ENCODE measurements at places on chromosomes 2 and 18.

DNA sequence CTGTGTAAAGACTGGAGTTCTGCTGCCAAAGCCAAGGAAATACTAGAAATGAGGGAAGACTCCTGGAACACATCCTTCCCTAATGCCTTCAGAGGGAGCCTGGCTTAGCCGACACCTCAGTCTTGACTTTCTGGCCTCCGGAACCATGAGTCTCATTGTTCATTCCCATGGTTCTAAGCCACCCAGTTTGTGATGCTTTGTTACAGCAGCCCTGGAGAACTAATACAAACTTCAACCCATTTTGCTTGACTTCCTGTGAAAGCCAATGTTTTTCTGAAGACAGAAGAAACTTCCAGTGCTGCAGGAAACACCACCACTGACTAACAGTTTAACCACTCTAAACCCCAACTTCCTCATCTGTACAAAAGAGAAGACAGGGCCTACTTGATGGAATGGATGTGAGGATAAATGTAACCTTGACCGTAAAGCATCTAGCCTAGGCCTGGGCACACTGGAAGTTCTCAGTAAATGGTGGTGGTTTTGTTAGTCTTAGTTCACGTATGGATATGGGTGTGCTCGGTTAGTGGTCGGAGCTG is 85.9 kb upstream of the RFX8 start:
- peak; percentile 51 for DNase-seq

DNA sequence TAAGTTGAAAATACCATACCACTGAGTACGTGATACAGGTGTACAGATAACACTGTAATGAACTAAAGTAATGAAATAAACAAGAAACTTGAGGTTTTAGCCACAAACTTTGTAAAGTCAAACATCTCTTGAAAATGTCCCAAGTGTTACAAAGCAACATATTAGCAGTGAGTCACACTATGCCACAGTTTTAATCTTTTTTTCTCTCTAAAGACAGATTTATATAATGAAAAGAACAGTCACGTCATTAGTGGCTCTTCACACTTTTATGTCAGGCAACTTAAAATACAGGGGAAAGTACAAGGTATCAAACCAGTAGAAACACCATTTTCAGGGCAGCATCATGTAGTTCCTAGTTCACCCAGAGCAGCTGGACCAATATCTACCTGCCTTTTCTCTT is 42.1 kb downstream of the RAPH1 start:
- no peak for DNase-seq

DNA sequence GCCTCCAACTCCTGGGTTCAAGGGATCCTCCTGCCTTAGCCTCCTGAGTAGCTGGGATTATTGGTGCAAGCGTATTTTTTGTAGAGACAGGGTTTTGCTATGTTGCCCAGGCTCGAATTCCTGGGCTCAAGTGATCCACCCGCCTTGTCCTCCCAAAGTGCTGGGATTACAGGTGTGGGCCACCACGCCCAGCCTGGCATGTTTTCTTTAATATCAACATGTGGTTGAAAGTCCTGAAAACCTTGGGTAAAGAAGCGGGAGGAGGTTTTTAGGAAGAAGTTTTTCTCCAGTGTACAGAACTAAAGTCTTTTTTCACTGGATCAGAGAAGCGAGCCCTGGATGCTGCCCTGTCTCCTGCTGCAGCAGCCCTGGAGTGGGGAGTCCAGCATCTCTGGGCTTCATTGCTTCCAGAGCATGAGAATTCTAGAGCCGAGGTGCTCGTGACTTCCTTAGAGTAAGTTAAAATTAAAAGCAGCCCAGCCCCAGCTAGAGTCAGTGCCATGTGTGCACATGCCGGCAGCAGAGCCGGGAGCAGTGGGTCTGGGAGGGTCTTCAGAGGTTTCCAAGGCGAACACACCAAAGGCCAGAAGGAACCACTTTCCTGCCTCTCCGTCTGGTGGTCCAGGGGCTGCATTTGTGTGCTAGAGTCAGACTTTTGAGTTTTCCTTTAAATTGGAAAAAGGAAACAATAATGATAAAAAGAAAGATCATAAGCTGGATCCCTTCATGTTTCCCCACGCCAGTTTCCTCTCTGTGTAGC is 31.2 kb downstream of the ITGB1BP1 start:
- DNase-seq: no peak

- DNase-seq: no peak
Observed at GRCh38 chr2:10826026-10826425, 13.4 kb upstream of the PDIA6 start.

DNA sequence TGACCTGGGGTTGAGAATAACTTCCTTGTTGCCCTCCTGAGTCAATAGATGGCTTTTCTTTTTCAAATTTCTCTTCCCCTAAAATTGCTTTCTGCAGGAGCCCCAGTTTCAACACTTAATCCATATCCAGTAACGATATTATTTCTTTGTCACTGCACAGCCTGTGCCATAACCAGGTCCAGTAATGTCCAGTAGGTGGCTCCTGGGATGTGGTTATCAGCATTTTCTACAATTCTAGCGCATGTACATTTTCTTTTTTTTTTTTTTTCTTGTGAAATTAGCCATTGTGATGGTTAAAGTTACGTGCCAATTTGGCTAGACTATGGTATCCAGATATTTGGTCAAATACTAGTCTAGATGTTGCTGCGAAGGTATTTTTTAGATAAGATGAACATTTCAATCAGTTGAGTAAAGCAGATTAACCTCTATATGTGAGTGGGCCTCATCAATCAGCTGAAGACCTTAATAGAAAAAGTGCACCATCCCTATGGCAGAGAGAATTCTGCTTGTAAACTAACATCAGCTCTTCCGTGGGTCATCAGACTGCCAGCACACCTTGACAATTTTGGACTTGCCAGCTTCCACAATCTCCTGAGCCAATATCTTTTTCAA is 72.9 kb upstream of the SCG2 start:
- DNase-seq: peak; percentile 14

- peak; percentile 93 for DNase-seq
Observed at GRCh38 chr18:9614401-9615279, at the start of gene PPP4R1. Gene PPP4R1 (minus strand): TSS chr18:9614559. CDS start chr18:9614484, 75 bp downstream.

- DNase-seq: no peak
Observed at GRCh38 chr2:179332903-179333302, 68.3 kb upstream of the SESTD1 start.

DNA sequence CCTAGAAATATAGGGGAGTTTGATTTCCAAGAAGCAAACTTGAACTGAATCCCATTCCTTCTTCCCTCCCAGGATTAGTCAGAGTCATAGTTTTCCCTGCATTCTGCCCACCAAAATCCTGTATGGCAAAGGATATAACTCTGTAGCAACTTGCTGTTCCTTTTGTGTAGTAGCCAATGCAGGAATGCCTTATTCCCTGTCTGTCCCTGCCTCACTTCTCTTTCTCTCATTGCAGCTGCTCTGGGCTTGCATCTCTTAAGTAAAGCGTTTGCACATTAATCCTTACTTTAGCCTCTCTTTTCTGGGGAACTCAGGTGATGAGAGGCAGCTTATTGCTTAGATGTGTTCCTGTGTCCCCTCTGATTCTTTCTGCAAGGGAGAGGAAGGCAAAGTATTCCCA is 333.1 kb upstream of the VWC2L start:
- no peak for DNase-seq

DNA sequence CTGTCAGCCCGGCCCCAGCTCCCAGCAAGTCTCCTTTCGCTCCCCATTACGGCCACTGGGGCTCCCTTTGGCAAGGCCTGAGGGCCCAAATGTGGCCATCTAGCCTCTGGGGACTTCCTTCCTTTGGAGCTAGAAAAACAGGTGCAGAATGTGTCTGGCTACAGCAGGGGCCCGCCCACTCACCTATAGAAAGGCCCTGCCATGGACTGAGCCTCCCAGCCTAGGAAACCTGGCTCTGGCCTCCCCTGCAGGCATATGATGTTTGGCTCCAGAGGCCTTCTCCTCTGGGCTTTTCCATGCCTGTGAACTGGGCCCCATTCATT is 55.3 kb upstream of the ALPP start:
- DNase-seq: no peak

GRCh38 chr18:35588995-35589394 is 7.5 kb downstream of the GALNT1 start:
- DNase-seq: no peak

GRCh38 chr18:46418663-46419260 is 238.3 kb downstream of the LOXHD1 start:
- no peak for DNase-seq

DNA sequence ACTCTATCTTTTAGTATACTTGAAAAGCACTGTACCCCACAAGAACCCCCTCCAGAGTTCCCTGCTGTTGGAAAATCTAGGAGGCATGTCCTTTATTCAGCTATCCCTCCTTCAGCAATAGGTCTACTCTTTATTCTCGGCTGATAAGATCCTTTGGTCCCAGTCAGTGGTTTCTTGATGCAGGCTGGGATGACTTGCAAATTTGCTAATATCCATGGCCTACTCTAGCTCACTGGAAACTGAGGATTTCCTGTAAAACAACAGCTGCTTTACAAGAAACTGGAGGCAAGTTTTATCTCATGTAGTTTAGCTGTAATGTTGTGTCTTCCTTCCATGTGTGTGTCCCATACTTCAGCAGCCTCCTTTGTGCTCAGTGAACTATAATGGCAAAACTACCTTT is 183.9 kb upstream of the SCN7A start:
- DNase-seq: no peak

DNA sequence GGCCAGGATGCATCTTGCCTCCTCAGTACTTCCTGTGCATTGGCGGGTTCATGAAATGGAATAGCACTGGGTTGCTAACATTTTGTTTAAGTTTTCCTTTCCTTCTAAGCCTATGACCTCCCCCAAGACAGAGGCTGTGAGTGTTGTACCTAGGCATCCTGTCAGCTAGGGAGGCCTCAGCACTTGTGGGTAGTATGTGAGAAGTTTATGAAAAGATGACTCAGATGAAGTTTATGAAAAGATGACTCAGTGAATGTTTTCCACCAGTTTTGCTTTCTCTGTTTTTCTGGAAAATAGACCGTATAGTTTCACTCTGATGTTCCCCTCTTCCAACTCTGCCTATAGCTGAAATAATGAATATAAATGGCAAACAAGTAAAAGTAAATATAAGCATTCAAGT is 412.9 kb downstream of the TMEM182 start:
- no peak for DNase-seq

GRCh38 chr18:9822587-9823185 is 63.1 kb upstream of the TXNDC2 start:
- DNase-seq: no peak

GRCh38 chr2:105510761-105511528 is 112.1 kb upstream of the FHL2 start:
- DNase-seq: no peak

DNA sequence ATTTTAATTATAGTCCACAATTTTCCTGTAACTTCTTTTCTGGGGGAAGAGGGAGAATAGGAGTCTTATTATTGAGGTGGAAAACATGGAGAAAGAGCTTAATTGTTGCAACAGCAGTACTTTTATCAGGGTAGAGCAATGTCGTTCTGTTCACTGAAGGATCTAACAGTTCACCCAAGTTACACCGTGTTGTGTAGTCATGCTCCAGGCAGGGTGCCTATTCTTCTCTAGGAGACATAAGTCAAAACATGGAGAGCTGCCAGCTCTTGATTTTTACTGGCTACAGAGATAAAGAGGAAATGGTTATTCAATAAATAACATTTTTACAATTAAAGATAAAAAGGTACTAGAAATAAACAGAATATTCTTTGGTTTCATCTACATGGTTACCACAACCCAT is 594.3 kb upstream of the NETO1 start:
- DNase-seq: no peak

- DNase-seq: no peak
Observed at GRCh38 chr18:64415218-64415617, 266.3 kb upstream of the LINC00305 start.

- peak; percentile 35 for DNase-seq
Observed at GRCh38 chr2:24269265-24269664, 91.1 kb downstream of the ITSN2 start.

DNA sequence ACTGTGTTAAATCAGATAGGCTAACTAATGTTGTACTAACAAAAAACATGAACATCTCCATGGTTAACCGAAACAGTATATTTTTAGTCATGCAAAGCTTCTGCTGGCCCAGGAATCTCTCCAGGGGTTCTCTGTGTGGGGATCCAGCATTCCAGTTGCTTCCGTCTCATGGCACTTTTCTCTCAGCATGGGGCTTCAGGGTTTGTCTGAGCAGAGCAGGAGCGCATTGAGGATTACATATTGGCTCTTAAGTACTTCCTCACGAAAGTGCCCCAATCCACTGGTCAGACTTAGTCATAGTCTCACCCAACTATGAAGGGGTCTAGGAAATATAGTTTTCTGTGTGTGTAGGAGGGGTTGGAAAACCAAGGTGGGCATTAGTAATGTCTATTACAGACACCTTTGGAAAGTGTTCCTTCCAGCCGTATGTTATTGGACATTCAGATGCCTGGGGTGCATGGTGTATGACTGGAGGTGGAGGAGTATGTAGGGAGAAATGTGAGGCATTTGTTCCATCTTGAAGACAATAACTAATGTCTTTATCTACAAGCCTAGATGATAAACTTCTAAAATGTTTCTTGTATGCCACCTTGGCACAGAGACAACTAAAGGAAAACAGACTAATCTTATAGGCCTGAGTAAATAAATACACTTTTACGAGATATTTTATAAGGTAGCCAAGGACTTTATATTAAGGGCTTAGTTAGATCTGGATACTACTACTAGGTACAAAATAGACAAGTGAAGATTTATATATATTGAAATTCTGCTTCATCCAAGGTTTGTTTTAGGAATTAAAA is 123.8 kb upstream of the ZEB2 start:
- no peak for DNase-seq

GRCh38 chr2:74843899-74844298 is 10.0 kb downstream of the HK2 start:
- DNase-seq: peak; percentile 83

Data from suppressor macrophage (primary cell).